Panc1 (cell line): ENCODE measurements at places on chromosomes 11 and 22. TPM values are rescaled to one million over a fixed set of nuclear protein-coding genes. Genes with fewer than 3 reads are reported as not detected.

Gene TRIM48
- total RNA-seq: not detected

Gene GAL
- total RNA-seq: 16.5 TPM

Gene CRYBA4
- total RNA-seq: not detected

Gene CYTH4
- total RNA-seq: 1.3 TPM

Gene GSTP1
- 570 TPM for total RNA-seq

Gene ANO5
- 1.7 TPM for total RNA-seq

Gene CCDC116
- not detected for total RNA-seq

Gene SEC14L6
- not detected for total RNA-seq

DNA sequence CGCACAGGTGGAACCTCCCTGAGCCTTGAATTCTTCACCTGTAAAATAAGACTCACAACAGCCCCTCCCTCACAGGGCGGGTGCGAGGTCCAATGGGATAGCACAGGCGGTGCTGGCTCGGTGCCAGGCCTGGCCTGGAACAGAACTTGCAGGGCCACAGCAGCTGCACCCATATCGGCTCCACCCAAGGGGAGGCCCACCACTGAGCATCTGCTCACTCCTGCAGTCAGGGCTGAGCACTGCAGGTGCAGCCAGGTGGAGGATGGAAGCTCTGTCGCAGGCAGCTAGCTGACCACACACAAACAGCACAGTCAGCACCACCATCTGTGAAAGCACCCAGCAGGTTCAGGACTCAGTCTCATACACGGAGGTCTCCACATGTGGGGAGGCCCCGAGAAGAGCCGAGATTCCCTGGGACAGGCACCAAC is 19.6 kb downstream of the VPS37C start:
- no peak for DNase-seq

DNA sequence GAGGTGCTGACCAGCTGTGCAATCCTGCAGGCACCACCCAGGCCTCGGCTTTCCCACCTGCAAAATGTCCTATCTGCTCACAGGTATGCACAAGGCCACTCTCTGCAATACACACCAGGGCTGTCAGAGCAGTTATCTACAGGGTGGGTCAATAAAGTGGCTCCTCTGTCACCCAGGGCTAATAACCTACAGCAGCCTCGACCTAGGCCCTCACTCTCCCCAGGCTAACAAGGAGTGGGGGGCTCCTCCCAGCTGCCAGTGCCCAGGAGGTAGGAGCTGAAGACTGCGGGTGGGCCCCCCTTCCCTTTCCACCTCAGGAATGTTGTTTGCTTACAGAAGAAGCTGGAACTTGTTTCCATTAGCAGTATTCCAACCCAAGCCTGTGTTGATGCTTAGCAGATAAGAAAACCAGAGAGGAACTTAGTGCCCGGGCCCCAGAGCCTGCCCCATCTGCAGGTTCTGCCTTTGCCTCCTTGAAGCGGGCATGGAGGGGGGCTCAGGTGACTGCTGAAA is 26.8 kb downstream of the MYH9 start:
- no peak for DNase-seq

GRCh38 chr11:46492532-46492931 is 101.0 kb upstream of the CHRM4 start:
- DNase-seq: no peak

GRCh38 chr11:8728563-8728962 is 46.0 kb downstream of the RPL27A start:
- no peak for DNase-seq

DNA sequence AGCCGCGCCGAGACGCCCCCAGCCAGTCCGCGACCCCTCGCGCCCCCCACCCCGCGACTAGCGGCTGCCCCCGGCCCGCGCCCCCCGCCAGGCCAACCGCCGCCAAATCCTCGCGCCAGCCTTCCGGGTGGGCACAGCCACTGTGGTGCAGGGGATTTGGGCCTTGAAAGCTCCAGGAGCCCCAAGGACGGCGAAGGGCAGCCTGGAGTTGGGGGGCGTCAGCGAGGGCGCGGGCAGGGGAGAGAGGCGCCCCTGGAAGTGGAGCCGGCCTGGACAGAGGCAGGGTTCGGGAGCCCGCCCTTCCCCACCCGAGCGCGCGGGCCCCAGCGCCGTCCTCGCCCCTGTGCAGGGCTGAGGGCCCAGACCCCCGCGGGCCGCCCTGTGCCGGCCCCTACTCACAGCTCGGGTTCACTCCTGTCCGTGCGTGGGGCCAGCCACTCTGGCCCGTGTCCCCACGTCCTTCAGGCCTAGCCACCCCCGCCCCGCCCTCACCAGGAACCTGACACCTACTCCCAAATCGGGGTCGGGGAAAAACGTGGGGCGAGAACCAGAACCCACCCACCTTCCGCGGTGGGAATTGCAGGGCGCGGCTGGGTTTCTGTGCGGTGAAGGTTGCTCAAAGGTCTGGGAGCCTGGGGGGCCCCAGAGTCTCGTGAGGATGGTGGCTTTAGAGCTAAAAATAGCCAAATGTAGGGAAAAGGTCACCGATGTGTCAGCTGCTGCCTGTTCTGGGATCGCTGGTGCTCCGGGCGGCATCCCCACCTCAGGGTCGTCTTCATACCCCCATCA is at the start of gene CPT1B:
CPT1B (minus strand) TSS at position 441 of the 789 bp plus-strand sequence. CDS start 512 bp downstream, outside the sequence.
- no peak for DNase-seq

DNA sequence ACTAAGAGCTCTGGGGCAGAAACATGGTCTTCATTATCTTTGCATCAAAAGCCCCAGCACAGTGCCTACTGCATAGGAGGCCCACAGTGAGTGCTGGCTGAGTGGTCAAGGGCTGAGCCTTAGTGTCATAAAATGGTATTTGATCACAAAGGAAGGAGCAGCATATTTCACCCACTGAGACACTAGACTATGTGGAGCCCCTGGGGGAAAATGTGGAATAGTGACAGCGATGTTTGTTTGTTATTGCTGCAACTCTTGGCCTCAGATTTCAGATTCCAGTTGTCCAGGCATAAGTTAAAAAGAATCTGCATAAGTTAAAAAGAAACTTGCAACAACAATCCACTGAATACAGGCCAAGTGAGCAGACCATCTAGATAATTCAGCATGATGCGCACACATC is 7.0 kb downstream of the KIRREL3 start:
- DNase-seq: no peak

GRCh38 chr11:13011466-13012055 is 2.4 kb downstream of the RASSF10 start:
- no peak for DNase-seq

DNA sequence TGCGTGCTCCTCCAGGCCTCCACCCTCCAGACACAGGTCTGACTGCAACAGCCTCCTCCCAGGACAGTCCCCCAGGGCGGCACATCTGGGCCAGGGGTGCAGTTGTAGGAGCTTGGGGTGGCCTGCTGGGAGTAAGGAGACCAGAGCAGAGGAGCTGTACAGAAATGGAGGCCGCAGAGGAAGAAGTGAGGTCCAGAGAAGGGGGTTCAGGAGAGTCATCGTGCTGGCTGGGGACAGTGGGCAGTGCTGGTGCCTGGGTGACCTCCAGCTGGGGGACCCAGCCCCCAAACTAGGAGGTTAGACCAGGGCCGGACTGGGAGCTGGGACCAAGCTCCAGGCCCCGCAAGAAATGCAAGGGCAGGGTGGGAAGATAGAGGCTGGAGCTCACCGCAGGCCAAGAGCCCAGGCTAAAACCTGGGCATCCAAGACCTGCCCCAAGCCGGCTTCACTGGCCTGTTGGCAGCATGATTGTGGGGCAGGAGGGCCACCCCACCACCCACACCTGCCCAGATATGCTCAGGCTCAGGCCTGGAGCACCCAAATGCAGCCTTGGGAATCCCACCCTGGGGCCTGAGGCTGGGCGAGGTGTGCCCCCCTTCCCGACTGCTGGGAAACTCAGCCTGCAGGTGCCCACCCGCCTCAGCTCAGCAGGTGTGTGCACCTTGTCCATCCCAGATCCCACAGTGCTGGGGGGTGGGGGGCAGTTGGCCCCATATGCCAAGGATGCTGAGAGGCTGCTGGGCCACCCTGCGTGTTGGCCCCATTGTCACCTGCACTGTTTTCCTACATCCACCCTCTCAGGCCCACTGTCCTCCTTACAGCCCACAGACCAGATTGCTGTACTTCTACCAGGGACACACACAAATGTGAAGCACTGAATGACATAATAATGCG is 96.9 kb downstream of the MORC2 start:
- no peak for DNase-seq

- DNase-seq: no peak
Measured at GRCh38 chr22:42670921-42671709, 21.9 kb upstream of the CYB5R3 start.

DNA sequence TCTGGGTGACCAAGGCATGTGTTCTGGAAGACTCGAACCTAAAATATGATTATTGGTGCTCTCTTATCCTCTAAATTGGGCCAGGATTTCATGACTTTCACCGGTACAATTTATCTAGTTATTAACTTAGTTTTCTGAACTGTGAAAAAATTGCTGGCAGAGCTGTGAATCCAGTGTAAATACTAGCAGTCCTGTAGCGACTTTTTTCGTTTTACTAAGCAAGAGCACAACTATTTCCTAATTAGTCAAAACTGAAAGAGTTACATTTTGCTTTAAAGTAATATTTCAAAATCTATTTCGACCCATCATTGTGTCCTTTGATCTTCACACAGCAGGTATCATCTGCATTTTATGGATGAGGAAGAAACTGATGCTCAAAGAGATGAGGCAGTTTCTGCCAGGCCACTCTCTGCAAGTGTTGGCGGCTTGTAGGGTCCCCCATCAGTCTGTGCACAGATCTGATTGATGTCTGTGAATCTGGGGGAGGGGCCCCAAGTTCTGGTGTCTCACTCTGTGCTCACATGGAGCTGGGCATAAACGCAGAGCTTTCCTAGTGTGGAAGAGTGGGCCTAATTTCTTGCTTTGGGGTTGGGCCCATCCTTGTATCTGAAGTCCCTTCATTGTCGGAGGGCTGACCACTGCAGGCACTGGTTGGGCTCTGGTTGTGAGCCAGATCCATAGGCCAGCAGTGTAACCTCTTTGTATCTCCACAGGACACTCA is 1.4 kb upstream of the TRMT2A start:
- no peak for DNase-seq

GRCh38 chr11:75262961-75263852 is 22.6 kb downstream of the TPBGL start:
- no peak for DNase-seq
